ENCODE measurements at places on chromosomes 5 and 9.

DNA sequence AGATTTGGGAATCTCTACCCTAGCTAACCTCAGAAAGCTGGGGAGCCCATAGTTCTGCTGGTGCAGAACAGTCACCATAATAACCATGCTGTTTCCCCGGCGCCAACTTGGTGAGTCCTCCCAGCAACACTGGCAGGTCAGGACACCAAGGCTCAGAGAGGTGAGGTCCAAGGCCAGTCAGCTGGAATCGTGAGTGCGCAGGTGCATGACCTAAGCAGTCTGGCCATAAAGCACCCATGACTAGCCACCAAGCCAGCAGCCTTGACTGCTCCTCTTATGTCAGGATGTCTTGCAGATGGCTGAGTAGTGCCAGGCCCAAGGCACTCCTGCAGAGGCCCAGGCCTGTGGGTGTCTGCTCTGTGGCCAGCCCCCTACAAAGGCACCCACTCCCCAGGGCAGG lies 2.6 kb downstream of the RNF44 start:
- peak; percentile 82 for DNase-seq

DNA sequence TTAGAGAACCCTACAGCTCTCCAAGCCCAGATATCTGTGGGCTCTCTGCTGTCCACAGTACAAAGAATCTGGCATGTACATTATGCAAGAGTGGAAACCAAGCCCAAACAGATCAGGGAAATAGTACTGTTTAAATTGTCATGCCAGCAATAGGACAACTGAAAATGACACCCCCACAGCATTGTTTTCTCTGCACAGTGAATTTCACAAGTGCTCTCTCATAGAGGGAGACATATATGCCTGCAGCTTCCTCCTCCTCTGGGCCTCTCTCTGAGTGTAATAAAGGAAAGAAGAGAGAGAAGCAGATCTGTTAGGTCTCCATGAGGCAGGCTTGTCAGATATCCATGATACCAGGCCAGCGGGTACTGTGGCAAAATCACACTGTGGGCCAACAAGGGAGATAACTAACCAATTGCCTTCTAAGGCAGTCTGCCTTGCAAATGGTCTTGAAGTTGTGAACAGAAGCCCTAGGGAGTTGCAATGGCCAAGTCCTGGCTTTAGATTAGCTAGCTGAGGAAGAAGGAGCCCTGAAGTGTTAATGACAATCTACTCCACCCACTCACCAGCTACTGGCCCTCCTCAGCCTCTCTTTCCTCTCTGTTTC lies 54.4 kb upstream of the JMY start:
- DNase-seq, result no peak

DNA sequence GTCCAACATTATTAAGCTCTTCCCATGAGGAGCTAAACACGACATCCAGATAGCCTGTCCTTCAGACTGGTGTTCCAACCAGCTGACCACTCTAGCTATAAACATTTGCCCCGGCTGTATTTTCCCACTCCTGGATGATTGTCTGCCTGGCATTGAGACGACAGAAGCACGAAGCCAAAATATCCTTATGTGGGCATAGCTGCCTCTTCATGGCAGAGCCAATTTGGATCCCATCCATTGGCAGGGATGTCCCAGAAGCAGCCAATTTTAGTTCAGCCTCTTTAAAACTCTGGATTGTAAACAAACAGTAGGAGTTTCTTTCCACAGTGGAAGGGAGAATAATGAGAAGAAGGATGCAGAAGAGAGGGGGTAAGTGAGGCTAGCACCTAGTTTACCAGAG lies 507.6 kb downstream of the CETN3 start:
- no peak for DNase-seq

DNA sequence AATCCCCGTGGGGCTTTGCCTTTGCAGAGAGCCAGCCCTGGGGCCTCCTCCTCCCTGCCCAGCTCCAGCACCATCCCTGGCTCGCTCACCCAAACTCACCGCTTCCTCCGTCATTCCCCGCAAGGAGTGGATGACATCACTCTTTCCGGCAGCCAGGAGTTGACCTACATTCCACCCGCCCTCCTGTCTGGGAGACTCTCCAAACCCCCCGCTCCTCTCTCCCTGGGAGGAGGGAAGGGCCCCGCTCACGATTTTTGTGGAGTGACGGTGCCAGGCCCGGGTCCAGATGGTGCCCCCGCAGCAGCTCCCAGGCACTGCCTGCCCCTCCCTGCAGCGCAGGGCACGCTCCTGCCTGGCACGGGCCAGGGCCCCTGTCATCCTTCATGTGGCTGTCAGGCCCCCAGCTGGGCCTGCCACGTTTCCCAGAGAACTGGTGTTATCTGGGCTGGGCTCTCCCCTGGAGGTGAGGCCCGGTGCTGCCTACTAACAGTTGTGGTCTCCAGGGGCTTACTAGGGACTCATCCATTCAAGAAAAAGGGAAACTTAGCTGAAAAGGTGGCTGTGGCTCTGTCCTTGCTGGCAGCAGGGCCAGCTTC lies 52.3 kb downstream of the NTNG2 start:
- no peak for DNase-seq

GRCh38 chr5:153974131-153974812 lies 64.4 kb downstream of the FAM114A2 start:
- DNase-seq, result no peak

DNA sequence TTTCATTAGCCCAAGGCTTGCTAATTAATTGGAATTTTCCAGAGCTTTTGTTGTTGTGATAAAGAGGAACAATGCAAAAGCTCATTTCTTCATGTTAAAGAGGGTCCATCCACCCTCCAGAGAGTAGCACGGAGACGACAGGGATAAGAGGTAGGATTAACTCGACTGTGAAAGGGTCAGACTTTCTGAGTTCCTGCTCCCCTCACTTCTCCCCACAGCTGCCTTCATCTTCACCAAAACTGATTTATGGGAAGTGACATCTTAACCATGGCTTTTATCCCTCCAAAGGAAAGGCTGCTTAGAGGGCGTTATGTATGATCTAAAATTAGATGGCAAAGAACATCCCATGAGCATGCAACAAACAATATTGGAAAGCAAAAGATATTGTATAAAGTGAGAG lies 135.5 kb downstream of the GLIS3 start:
- no peak for DNase-seq

DNA sequence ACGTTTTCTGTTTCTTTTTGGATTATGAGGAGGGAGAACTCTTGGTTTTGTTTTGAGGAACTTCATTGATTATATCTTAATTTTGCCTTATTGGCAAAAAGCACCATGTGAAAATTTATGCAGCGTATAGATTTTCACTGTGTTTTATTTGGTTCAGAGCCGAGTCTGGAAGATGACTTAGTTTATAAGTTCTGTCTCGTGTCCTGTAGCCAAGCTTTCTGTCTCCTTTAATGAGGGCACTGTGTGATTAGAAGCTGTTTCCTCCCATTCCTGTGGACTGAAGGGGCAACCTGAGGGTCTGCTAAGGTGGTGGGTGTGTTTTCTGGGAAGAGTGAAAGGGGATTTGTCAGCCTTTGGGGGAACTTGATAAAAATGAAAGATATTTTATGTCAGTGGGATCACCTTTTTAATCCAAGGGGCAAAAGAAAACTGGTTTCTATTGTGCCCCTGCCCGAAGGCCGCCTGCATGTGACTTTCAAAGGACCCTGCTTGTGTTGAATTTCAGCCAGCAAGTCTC lies 262.1 kb downstream of the FANCC start:
- no peak for DNase-seq

GRCh38 chr9:109286571-109286977 lies 34.3 kb downstream of the EPB41L4B start:
- DNase-seq, result no peak

- DNase-seq, result no peak
Observed at GRCh38 chr5:136143763-136144162, 11.1 kb downstream of the SMAD5 start.

GRCh38 chr5:5422819-5423515 lies 490 bp downstream of the ICE1 start:
- no peak for DNase-seq

DNA sequence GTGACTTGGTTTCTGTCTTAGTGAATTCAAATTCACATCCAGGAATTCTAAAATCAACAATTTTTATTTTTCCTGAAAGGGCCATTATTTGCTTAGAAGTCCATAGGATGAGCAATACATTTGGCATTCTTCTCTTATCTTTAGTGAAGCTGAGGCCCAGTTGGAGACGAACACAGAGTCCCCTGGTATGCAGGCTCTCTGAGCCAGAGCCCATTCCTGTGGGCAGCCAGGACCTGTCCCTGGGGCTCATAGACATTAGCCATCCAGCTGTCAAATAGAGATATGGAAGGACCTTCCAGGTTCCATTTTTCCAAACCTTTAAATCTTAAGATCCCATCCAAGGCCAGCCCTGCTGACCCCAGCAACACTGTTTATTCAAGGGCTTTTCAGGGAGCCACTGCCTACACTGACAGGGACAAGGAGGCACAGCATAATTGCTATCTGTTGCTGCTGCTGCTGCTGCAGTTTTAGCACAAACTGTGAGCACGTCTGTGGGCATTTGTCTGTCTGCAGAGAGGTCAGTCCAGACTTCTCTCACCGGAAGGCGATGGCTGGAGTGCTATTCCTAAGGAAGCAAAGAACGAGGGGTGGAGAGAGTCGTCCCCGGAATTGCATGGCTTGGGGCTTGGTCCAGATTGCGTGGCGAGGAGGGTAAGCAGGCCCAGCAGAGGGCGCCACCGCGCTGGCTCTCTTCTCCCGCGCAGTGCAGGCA lies 639.0 kb downstream of the CCDC171 start:
- peak; percentile 64 for DNase-seq

- no peak for DNase-seq
Observed at GRCh38 chr5:156330141-156330870, 3.3 kb downstream of the SGCD start.

DNA sequence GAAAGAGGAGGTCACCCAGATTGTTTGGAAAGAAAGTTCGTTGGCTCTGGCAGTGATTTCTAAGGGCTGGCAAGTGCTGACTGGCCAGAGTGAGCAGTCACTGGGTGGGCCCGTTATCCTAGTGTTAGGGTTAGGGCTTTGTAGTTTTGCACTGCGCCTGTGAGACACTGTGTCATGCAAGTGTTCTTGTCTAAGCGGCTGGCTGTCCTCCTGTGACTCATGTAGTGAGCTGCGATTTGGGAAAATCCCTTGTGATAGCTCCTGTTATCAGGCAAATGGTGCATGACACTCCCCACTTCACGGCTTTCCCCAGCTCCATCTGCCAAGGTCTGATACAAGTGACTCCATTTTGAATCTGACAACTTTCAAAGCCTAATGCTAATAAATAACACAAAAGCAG lies 526.0 kb upstream of the ADAMTS16 start:
- DNase-seq, result no peak

DNA sequence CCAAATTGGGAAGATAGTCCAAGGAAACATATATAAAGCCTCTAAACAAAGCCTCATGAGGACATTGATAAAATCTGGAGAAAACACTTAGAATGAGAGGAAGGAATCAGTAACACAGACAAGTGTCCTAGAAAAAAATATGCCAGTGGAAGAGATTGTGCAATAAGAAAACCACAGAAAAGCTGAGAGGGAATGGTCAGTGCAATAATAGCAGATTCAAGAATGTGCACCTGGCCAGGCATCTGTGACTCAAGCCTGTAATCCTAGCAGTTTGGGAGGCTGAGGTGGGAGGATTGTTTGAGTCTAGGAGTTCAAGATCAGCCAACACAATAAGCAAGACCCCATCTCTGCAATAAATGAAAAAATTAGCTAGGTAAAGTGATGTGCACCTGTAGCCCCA lies 691.2 kb upstream of the CDH6 start:
- DNase-seq, result no peak

- peak; percentile 70 for DNase-seq
Observed at GRCh38 chr9:100426530-100427365, at the start of gene MSANTD3. MSANTD3 (plus strand) TSS chr9:100427143; CDS start chr9:100441939, 14,796 bp downstream.

GRCh38 chr5:150529555-150529954 lies 21.6 kb downstream of the NDST1 start:
- no peak for DNase-seq

GRCh38 chr5:139277171-139277570 lies 16.4 kb upstream of the MATR3 start:
- no peak for DNase-seq

DNA sequence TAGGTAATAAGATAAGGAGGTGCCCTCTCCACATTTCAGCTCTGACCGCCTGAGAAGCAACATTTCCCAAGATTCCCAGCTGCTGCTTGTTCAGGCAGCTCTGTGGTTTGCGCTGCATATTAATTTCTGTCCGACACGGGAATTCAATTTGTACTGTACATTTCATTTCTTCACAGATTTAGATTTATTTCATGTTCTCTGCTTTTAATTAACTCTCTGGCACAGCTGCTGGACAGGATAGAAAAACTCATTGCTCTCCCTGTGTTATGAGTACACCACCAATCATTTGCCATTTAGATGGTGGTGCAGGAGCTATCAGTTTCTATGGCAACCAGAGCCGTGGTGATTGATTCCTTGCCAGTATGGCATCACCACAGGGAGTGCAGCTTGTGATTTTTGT lies 558.5 kb downstream of the DMRTA1 start:
- DNase-seq, result no peak

DNA sequence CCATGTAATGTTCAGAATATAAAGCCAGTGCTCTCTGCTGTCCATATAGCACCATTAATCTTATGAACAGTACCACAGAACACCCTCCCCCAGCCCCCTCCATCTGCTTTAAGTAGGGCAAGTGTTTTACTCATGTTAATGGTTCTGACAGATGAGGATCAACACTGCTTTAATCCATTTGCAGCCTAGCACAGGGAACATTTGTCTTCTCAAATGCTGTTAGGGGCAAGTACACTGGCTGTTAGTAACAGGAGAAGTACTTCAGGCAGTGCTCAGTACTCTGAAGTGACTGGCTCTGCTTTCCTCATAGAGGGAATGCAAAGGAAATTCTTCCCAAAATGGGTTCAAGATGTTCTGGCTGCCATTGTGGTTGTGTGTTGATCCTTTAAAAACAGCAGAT lies 202.6 kb downstream of the DCP2 start:
- no peak for DNase-seq

GRCh38 chr5:57324861-57325260 lies 151.0 kb downstream of the GPBP1 start:
- DNase-seq, result no peak

- no peak for DNase-seq
Observed at GRCh38 chr5:150329881-150330876, 27.3 kb upstream of the TCOF1 start.

DNA sequence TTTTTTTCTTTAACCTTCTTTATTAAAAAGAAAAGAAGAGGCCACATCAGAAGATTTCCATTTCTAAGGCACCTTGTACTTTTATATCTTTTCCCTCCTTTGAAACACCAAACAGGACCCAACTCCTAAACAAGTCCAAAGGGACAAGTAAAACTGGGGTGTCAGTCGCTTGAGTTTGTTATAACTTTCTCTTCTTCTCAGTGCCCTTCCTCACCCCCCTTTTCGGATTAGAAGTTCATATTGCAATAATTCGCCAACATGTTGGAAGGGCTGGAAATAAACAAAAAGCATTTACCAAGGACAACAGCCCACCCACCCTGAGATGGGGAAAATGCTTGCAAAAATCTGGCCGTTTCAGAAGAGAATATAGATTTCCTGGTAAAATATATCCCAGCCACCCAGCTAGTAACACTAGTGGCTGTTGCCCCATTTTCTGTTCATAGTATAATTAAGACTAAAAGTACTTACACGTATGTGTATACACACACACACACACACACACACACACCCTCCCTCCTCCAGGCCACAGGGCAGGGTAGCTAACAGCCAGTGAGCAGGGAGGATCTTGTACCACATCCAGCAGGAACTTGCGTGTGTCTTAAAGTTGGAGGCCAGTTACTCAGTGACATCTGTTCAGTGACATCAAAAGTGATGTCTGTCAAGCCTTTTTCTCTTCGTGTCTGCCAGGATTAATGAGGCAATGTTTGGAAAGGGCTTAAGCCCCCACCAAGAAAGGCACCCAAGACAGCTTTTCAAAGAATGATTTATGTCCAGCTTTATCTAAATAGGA lies 149.1 kb upstream of the KLF4 start:
- no peak for DNase-seq

GRCh38 chr9:133961226-133962165 lies 30.6 kb downstream of the VAV2 start:
- DNase-seq, result no peak

Data from left lobe of liver (tissue), 2 donors.